ENCODE measurements at places on chromosomes 2 and 18.

DNA sequence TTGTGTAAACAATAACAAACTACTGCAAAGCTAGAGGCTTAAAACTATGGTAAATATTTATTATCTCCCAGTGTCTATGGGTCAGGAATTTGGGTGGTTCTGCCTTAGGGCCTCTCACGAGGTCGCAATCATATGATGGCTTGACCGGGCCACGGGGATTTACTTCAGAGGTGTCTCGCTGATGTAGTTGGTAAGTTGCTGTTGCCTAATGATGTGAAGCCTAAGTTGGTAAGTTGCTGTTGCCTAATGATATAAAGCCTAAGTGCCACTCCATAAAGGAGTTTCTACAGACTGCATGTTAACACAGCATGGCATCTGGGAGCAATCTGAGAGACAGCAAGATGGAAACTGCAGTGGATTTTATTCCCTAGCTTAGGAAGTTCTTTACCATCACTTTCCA, 35.8 kb downstream of the FMNL2 start:
- no peak for DNase-seq

DNA sequence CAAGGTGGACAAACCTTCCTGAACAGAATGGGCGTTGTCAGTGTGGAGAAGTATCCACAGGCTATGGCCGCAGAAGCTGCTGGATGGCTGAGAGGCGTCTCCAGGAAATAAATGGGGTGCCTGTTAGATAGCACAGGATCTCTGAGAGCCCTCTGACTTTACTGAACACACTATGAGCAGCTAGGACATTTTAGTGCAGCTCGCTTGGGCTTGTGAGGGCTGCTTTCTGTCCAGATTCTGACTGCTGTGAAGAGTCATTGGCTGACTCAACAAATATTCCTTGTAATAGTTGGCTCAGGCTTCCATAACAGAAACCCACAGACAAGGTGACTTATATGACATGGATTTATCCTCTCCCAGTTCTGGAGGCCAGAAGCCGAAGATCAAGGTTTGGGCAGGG, 100.2 kb upstream of the SNTG2 start:
- no peak for DNase-seq

- DNase-seq, result no peak
These were observed 13.1 kb upstream of the E2F6 start for GRCh38 chr2:11478899-11479605.

- no peak for DNase-seq
These were observed 14.6 kb downstream of the KCNF1 start for GRCh38 chr2:10926191-10926820.

DNA sequence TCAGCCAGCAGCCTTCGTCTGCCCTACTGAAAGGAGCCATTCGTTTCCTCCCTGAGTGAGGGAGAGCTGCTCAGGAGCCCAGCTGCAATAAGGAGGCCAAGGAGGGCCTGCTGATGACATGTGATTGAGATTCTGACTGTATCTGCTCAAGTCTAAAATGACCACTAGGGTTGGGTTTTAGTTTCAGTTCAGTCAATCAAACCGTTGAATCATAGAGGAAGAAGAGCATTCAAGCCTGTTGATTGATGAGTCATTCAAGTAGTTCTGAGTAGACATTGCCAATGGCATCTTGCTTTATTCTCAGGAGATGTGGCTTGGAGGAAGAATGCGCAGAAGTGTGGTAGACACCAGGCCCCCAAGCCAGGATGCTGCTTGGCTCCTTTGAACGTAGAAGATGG, 19.9 kb upstream of the BCL2L11 start:
- peak; percentile 91 for DNase-seq

DNA sequence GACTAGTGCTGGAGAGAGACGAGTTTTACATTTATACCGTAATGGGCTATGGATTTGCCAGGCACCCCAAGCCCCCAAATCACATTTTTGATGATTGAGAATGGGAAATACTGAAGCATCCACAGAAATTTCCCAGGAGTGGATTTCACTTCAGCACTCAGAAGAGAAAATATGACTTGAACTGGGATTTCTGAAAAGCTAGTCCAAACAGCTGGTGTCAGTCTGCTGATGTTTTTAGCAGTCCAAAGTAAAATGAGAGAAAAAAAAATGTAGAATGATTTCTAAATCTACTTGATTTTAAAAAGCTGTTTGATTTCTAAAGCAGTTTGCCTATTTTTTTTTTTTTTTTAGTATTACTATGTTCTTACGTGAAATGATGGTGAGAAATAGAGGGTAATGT, 105.0 kb downstream of the PLEKHM3 start:
- no peak for DNase-seq

- no peak for DNase-seq
These were observed 2.8 kb downstream of the INSIG2 start for GRCh38 chr2:118091140-118091478.

GRCh38 chr2:83305758-83306378, 1153.2 kb downstream of the SUCLG1 start:
- DNase-seq, result no peak

- DNase-seq, result no peak
These were observed 32.5 kb downstream of the CMPK2 start for GRCh38 chr2:6833300-6833604.

- no peak for DNase-seq
These were observed 13.1 kb upstream of the DGUOK start for GRCh38 chr2:73913414-73914054.

GRCh38 chr18:2717407-2717806, 61.9 kb downstream of the SMCHD1 start:
- DNase-seq, result no peak

- no peak for DNase-seq
These were observed 44.3 kb upstream of the TGIF1 start for GRCh38 chr18:3405713-3406112.

GRCh38 chr2:84224121-84224520, 235.0 kb downstream of the SUCLG1 start:
- DNase-seq, result no peak

- peak; percentile 28 for DNase-seq
These were observed 65.7 kb downstream of the RRM2 start for GRCh38 chr2:10188211-10188610.

DNA sequence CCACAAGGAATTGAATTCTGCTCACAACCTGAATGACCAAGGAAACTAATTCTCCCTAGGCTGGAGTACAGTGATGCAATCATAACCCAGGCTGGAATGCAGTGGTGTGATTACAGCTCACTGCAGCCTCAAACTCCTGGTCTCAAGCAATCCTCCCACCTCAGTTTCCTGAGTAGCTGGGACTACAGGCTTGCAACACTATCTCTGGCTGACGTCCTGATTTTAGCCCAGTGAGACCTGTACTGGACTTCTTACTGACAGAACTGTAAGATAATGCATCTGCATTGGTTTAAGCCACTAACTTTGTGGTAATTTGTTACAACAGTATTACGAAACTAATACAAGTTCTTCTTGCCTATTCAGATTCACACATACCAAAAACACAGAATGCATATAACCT, 9.5 kb upstream of the KDSR start:
- DNase-seq, result no peak

GRCh38 chr18:77001041-77001440, 131.5 kb downstream of the MBP start:
- DNase-seq, result no peak

DNA sequence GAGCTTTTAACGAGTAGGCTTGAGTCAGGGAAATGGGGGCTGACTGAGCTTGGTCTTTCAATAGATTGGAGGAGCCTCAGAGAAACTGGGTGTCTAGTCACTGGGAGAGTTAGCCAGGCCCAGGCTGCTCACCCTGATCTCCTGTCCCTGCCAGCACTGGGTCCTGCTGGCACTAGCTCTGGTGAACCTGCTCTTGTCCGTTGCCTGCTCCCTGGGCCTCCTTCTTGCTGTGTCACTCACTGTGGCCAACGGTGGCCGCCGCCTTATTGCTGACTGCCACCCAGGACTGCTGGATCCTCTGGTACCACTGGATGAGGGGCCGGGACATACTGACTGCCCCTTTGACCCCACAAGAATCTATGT, 720 bp downstream of the KRTCAP3 start:
- DNase-seq, result no peak

DNA sequence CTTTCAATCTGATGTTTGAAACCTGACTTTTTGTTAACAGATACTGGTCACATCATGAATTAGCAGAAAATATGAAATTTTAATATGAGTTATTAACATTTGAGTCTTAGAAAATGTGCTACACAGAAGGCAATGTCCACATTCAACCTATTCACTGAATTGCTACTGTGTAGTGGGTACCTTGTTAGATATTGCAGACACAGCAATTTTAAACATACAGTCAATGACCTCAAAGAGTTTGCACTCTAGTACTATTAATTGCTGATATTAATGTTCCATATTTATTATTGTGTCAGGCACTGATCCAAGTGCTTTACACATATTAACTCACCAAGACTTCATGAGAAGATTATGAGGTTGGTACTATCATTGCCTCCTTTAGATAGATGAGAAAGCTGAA, 385.4 kb upstream of the PKDCC start:
- DNase-seq, result no peak

DNA sequence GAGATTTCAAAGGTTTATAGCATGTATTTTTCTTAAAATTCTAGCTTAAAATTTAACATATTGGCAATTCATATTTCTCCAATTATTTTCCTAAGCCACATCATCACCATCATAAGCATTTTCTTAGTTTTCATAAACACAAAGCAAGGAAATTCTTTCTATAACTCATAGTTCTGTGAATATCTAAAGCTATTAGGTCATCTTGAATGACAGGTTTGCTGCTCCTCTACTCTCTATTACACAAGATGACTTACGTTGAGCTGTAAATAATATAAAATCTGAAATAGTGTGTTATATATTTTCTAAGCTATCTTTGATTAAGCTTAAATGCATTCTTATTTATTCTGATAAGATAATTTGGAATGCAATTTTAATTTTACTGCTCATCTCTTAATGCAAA, 984.6 kb upstream of the CNTNAP5 start:
- no peak for DNase-seq

DNA sequence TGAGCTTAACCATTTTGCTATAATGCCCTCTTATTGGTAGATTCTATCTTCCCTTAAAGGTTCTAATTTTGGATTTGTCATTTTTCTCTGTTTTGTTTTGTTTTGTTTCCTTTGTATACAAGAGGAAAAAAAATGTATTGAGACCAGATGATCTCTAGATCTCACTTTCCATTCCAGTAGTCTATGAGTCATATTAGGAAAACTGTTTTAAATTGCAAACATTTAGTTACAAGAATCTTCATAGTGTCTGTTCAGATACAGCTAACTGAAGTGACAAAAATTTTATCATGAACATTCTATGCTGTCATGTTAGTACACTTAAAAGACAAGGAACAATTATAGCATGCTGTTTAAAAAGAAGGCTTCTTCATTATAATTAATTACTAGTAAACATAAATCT, 322.8 kb downstream of the LRRTM4 start:
- no peak for DNase-seq

DNA sequence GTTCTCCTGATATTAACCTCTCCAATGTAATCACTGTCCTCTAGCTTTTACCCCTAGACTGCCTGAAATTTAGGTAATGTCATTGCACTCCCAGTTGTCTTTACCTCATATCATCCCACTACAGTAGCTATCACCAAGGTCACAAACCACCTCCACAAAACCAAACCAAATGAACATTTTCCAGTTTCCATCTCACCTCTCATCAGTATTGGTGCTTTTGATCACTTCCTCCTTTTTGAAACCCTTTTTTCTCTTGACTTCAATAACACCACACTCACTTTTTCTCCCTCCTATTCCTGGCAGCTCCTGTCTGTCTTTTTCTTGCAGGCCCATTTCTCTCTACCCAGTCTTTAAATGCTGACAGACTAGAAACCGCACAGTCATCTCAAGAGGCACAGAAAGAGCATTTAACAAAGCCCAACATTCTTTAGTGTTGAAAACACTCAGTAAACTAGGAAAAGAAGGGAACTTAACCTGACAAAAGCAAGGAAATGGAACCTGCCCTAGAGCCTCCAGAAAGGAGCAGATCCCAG, 95.9 kb upstream of the SIX2 start:
- DNase-seq, result no peak

DNA sequence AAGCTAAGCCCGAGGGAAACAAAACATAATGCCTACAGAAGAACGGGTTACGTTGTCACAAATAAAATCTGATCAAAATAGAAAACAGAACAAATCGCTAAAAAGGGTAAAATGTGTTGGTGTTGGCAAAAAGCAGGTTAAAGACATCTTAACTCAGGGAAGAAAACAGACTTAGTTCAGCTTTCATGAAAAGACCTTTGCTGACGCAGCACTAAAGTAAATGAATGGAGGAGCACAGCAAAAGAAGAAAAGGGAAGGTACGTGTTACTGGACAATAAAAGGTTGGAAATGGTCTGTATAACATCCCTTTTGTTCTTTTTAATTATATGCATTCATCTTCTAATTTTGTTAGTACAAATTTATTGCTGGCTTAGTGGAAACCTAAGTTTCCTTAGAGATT, 117.4 kb upstream of the DSEL start:
- DNase-seq, result no peak

GRCh38 chr2:139209586-139209985, 429.4 kb upstream of the NXPH2 start:
- DNase-seq, result no peak

DNA sequence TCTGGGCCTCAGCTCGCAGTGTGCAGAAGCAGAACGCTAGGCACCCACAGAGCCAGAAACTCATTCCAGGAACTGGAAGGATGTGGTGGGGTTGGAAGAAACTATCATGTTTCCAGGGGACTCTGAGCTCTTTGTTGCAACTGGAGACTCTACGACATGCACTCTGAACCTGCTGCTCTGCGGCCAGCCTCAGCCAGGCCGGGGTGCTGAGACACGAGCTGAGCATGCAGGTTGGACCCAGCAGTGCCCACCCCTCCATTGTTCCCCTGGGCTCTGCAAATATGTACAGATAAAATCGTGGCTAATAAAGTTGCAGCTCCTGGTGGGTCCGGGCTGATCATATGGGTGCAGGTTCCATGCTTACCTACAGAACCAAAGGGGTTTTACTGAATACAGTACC, 37.6 kb upstream of the ARL4C start:
- DNase-seq, result no peak

DNA sequence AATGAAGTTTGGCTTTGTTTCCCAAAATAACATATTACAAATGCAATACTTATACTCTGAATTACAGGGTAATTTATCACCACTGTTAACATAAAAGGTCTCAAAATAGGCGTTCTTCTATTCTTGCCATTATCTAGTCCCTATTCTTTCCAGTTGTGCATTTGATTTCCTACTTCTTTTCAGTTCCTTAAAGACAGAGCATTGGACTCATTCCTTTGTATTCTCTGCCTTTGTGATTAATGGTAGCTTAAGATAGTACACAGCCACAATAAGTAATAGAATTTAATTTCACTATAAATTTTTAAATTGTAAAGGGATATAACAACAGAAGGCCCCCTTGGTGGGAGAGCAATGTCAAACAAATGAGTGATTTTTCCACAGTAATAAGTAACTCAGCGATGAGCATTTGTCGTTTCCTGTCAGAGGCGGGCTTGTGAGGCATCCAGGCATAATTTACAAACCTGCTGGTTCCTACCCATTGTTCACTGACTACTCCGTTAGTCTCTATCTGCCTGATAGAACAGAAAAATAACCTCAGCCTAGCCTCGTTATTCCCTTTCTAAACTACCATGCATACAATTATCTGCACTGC, 456.6 kb upstream of the REG3G start:
- no peak for DNase-seq

GRCh38 chr2:156098506-156098905, 234.0 kb downstream of the NR4A2 start:
- DNase-seq, result no peak

Data from kidney tubule cell (primary cell).